ENCODE measurements at places on chromosomes 4 and X.

GRCh38 chr4:188603646-188604045 is 464.4 kb downstream of the TRIML1 start:
- DNase-seq: no peak

- no peak for DNase-seq
These were observed 5.0 kb downstream of the GRK4 start for GRCh38 chr4:2968381-2968780.

GRCh38 chrX:77114501-77114900 is 332.7 kb upstream of the FGF16 start:
- DNase-seq: no peak

- no peak for DNase-seq
These were observed 46.2 kb downstream of the GPC4 start for GRCh38 chrX:133369065-133369464.

- no peak for DNase-seq
These were observed 572.7 kb upstream of the TENM3 start for GRCh38 chr4:181670506-181670905.

- DNase-seq: no peak
These were observed 8.9 kb downstream of the EIF4E start for GRCh38 chr4:98919996-98920395.
